Vagina (tissue), 2 donors: ENCODE measurements at places on chromosomes 11 and 22. TPM values are rescaled to one million over a fixed set of nuclear protein-coding genes. Genes with fewer than 3 reads are reported as not detected.

- DNase-seq, result no peak
These were observed 330.6 kb upstream of the ZC3H12C start for GRCh38 chr11:109762546-109762945.

VPREB3 gene
- total RNA-seq, result not detected

DNA sequence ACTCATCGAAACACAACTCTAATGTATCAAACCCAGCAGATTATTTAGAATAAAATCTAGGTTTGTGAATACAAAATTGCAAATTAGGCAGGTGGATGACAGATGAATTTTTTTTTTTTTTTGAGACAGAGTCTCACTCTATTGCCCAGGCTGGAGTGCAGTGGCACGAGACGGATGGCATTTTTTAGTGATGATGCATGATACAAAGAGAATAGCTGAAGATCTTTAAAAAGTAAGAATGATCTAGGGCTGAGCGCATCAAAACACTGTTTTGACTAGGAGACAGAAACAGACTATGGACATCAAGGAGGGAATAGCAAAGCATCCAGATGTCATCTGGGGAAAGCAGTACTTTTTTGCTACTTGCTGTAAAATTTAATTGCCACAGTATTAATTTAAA, 63.8 kb downstream of the IMMP1L start:
- no peak for DNase-seq

DNA sequence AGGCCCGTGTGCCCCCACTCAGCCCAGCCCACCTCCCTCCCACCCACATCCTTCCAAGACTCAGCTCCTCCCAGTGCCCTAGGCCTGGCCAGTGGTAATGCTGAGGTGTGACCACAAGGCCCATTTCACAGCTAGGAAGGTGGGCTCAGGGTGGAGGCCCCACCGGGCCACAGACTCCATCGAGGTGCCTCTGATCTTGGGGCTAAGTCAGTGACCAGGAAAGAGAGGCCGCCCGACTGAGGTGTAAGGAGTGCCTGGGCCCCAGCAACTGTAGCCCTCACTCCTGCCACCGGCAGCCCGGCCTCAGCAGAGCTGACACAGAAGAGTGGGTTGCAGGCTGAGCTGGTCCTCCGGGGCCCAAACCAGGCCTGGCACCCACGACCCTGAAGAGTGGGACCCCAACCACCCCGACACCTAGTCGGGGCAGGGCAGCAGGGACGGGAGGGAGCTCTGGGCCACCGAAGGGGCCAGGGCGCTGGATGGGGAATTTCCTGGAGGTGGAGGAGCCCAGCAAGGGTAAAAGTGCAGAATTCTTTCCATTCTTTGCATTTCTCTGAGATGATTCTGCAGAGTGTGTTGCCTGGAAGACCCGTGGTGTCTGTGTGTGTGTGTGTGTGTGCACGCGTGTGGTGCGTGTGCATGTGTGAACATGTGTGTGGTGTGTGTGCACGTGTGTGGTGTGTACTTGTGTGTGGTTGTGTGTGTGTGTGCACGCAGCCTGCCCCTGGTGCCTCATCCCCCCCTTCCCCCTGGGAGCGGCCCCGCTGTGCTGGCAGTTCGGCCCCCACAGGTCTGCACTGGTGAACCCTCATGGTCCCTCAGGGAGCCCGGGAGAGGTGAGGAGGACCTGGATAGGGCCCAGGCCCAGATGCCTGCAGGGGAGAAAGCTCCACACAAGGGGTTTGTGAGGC, 8.3 kb upstream of the PIM3 start:
- DNase-seq, result no peak

GRCh38 chr11:12242966-12243365, 132.6 kb downstream of the MICAL2 start:
- DNase-seq, result no peak

DNA sequence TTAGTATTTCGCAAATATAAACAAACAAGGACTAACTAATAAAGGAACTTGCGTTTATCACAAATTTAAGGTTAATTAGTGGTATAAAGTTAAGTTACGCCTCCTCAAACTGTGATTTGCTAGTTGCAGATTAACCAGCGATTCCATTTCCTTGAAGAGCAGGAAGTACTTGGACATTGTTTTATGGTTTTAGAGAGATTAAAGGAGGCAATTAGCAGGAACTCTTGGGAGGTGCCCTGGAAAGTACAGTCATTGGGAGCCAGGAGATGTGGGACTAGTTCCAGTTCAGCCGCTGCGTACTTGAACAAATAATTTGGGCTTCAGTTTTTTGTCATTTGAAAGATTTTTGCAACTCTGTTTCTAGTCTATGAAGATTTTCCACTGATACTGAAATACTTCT, 3.3 kb downstream of the FAM118B start:
- DNase-seq, result no peak

- no peak for DNase-seq
These were observed 95.4 kb upstream of the TIMP3 start for GRCh38 chr22:32706149-32706548.

- no peak for DNase-seq
These were observed 26.0 kb upstream of the LRRC10B start for GRCh38 chr11:61482513-61482912.

- peak; percentile 79 for DNase-seq
These were observed 46.6 kb downstream of the KCNQ1OT1 start for GRCh38 chr11:2653198-2653551.

- DNase-seq, result no peak
These were observed 31.3 kb upstream of the SLN start for GRCh38 chr11:107743191-107743590.

ALDH3B1 gene
- total RNA-seq, result 22.1 TPM

DNA sequence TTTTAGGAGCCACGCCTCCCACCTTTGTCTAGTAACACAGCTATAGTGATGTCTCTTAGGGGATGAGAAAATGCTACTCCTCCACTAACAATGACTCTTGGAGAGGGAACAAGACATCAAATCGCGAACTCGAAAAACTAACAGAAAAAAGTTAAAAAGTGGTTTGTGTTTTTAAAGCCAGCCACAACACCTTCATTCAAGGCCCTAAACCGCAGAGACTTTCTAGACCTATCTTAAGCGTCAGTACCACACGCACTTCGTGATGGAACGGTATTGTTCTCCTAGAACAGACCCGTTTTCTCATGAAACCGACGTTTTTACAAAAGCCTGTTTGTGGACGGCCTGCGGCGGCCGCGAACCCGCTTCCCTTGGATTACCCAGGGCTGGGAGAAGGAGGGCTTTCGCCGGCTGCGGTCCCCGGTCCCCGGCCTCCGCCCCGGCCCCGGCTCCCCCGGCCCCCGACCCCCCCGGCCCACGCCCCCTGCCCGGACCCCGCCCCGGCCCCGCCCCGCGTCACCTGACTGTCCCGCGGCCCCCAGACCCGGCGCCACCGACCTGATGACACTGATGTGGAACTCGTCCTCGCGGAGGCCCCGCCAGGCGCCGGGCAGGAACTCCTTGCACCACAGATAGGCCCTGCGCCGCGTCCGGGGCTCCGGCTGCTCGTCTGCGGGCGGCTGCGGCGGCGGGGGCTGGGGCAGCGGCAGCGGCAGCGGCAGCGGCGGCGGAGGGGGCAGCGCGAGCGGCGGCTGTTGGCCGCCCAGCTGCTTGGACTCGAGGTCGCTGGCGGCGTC, 718 bp downstream of the CHKA start:
- DNase-seq, result no peak

NLRP14 gene
- total RNA-seq, result not detected

- DNase-seq, result no peak
These were observed 480.1 kb downstream of the NTM start for GRCh38 chr11:131850507-131850906.

DNA sequence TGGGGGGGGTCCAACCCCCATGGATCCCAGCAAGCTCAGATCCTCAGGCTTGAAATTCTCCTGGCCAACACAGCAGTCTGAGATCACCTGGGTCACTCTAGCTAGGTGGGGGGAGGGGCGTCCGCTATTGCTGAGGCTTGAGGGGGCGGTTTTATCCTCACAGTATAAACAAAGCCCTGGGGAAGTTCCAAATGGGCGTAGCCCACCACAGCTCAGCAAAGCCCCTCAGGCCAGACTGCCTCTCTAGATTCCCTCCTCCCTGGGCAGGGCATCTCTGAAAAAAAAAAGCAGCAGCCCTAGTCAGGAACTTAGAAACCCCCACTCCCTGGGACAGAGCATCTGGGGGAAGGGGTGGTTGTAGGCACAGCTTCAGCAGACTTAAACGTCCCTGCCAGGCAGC, 16.7 kb downstream of the TRPC6 start:
- no peak for DNase-seq

- DNase-seq, result no peak
These were observed 2118.0 kb downstream of the LRRC4C start for GRCh38 chr11:39341461-39341860.

SCGB1D2 gene
- total RNA-seq, result not detected

DNA sequence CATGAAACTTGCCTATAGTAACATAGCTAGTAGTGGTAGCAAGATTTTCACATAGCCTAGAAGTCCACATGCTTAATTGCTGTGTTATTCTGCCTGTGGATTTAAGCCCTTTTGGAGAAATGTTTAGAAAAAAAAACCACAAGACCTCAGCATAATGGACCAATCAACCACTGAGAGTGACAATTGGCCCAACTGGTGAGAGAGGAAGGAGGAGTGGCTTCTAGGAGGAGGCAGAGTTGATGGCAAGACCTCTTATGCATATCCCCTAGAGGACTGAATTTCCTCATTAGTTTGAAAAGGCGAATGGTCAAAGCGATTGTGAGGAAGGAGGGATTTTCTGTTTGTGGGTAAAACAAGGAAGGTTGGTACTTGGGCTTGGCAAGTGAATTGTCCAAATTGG, 30.6 kb downstream of the NNMT start:
- no peak for DNase-seq

DNA sequence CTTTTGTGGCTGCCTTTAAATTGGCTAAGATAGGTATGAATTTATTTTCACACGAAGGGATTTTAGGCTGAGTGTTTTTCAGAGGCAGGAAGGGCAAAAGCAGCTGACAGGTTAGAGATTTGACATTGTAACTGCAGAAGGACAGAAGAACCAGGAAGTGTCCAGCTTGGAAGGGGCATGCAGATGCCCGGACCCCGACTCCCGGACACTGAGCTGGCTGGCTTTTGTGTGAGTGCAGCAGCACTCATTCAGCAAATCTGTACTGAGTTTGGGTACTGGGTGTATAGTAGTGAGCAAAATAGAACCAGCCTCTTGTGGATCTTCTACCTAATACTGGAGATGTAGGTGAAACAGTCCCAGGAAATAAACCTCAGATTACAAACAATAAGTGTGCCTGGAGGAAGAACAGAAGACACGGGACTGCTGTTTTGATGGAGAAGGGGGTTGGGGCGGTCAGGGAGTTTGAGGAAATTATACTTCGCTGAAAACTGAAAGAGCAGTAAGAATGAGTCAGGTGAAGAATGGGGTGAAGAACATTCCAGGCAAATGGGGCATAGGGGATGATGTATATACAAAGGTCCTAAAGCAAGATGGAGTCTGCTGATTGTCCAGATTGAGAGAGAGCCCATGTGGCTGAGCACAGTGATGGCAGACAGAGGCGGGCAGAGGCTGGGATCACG, 64.6 kb downstream of the PPFIBP2 start:
- no peak for DNase-seq

- DNase-seq, result no peak
These were observed 69.2 kb upstream of the GRK3 start for GRCh38 chr22:25495285-25495684.

GRCh38 chr11:61635304-61635703, 44.9 kb upstream of the DAGLA start:
- DNase-seq, result no peak

DNA sequence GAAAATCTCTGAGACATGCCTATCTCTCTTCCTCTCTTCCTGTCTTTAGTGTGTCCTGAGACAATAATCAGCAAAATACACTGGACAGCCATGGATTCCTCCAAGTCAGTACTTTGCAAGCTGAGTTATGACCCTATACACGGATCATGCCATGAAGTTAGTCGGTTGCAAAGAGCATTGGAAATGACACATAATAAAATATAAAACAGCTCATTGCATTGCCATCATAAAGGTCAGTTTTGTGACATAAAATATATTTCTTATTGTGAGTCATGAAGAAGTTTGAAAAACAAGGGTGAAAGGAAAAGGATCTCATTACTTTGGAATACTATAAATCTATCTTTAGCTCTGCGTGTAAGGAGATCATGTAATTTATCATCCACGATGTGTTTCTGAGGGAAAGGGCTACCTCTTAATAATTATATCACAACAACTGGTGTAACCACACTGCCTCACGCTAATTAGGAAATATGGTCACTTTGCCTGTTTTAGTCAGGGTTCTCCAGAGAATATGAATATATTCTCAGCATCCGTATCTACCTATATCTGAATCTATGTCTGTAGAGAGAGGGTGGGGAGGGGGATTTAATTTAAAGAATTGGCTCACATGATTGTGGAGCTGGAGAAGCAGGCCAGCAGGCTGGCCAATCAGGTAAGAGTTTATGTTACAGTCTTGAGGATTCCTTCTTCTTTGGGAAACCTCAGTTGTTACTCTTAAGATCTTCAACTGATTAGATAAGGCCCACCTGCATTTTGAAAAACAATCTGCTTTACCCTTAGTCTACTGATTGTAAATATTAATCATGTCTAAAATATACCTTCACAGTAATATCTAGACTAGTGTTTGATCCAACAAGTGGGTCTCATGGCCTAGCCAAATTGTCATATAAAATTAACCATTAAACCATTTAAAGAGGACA, 198.8 kb downstream of the FAT3 start:
- no peak for DNase-seq

LUZP2 gene
- 0.49 TPM for total RNA-seq

ANO9 gene
- total RNA-seq, result 12.0 TPM

- no peak for DNase-seq
These were observed at the start of gene TIRAP for GRCh38 chr11:126282736-126283591. TIRAP (plus strand) TSS chr11:126283093; CDS start chr11:126290895, 7,802 bp downstream.

GRCh38 chr11:65719871-65720210, 757 bp downstream of the RNASEH2C start:
- DNase-seq, result no peak

DNA sequence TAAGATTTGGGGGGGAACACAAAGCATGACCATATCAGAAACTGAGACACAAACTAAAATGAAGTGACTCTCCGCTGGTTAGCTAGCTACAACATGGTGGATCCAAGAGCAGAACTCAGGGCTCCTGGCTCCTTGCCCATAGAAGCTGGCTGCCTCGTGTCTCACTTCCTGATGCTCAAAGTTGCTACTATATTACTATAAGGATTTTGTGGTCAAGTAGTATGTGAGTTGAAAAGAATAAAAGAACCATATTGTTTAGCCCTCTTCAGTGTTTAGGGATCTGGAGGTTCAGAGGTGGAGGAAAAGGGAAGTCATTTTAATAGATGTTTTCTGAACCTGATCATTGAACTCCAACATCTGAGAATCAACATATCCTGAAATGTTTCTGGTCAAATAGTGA, 16.9 kb upstream of the SIK2 start:
- DNase-seq, result no peak

DNA sequence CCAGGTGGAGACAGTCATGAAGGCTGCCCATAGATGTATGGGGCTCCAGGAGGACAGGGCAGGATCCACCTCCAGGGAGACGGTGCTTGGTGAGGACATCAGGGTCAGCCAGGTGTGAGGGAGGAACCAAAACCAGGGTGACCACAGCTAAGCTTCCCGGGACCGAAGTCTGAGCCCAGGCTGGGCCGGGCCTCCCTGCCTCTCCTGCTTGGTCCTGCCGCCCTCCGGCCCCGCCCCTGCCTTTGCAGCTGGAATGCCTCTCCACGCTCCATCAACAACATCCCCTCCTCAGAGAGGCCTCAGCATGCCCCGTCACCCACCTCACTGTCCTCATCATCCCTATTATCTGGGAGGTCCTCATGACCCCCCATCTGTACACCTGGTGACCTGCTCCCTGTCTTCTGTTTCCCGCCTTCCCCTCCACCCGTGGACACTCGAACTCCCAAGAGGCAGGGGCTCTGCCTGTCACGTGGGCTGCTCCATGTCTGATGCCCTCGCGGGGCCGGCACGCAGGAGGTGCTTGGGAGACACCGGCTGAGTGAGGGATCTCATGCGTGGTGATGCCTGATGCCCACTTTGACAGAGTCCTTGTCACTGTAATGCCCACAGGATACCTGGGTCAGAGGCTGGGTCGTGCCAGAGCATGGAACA, 59.4 kb downstream of the RTL6 start:
- DNase-seq, result no peak

OR8G5 gene
- total RNA-seq, result not detected
